ENCODE measurements at places on chromosomes 7 and 10. TPM values are rescaled to one million over a fixed set of nuclear protein-coding genes. Genes with fewer than 3 reads are reported as not detected.

Gene LDB1
- 53.6 TPM for total RNA-seq

Gene MEOX2
- total RNA-seq: 6.9 TPM

Gene OR2A5
- total RNA-seq: not detected

Gene CHRM2
- 83.7 TPM for total RNA-seq

Gene PURB
- total RNA-seq: 19.1 TPM

Gene CNPY1
- not detected for total RNA-seq

Gene AKR1C4
- not detected for total RNA-seq

Gene MMD2
- total RNA-seq: not detected

DNA sequence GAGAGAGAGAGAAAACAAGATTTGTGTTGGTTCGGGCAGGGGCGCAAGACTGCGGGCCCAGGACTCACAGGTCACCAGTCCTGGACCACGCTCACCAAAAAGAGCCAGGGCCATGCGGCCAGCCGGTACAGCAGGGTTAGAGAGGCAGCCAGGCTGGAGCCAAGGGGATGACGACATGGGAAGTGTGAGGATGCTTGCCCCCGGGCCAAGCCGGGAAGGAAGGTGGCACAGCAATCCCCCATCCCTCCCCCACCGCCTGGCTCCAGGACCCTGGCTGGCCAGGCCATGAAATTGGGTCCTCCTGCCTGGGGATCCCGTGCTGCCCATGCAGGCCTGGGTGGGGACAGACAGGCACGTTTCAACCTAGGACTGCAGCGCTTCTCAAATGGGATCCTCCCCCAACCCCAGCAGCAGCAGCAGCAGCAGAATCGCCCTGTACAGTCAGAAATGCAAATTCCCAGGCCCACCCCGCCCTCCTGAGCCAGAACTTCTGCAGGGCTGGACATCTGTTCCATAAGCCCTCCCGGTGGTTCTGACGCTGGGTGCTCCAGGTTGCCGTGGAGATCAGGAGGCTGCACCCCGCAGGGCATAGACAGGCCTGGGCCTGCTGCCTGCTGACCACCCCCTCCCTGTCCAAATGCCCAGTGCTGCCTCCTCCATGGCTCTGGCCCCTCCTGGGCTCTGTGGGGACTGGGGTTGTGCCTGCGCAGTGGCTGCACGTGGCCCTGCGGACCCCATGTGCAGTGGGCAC lies 35.0 kb downstream of the YKT6 start:
- DNase-seq: no peak

DNA sequence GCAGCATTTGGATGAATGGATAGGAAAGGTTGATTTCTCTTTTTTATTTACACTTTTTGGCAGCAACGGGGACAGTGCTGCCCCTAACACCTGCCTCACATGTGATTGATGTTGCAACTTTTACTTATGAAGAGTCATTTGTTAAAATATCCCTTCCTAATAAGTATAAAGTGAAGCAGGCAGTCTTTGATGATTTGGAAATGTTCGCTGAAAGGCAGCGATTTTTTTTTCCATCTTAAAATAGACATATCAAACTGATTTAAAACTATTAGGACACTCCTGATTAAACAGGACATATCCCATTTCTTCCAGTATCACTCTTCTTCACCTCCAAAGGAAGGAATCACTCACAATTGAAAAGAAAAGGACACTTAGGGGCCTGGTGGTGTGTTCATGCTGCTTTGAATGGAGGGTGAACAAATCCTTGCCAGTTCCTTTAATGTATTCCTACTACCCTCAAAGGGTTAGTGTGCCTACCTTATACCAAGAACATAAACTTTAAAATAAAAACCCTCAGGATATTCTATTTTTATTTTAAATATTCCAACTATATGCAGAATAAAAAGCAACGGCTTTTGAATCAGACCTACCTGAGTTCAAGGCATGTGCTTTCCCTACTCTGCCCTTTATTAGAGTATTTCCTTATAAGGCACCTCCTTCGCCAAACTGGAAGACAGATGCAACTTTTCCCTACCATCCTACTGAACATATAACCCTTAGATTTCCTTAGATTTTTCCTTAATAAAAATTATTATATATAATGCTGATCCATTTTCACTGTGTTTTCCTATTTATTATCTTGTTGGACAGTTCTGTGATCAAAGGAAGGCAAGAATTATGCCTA lies 1.1 kb downstream of the ADK start:
- DNase-seq: no peak

GRCh38 chr7:140774371-140774770 lies 77.9 kb downstream of the NDUFB2 start:
- DNase-seq: no peak

DNA sequence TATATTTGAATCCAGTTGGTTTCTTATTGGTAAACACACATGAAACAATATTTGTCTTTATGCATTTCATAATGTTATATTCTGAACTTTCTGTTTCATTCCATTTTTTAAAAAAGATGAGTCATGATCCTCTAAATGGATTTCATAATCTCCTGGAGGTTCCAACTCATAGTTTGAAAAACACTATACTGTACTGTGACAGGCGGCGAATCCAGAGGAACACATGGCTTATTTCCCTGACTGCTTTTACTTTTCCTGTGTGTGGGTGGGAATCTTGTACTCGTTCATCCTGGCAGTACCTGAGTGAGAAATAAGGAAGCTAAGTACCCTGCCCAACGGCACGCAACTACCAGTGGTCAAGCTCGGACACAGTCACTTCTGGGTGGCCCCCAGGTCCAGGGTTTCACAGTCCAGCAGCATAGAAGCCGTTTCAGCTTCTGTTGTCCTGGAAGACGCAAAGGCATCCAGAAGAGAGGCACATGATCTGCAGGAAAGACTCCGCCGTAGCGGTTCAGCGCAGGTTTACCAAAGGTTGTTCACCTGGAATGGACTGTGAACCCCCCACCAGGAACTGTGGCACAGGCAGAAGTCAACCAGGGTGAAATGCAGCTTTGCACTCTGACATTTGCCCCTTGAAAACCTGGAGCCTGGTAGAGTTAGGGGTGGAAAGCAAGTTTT lies 117.7 kb downstream of the CCNY start:
- no peak for DNase-seq

DNA sequence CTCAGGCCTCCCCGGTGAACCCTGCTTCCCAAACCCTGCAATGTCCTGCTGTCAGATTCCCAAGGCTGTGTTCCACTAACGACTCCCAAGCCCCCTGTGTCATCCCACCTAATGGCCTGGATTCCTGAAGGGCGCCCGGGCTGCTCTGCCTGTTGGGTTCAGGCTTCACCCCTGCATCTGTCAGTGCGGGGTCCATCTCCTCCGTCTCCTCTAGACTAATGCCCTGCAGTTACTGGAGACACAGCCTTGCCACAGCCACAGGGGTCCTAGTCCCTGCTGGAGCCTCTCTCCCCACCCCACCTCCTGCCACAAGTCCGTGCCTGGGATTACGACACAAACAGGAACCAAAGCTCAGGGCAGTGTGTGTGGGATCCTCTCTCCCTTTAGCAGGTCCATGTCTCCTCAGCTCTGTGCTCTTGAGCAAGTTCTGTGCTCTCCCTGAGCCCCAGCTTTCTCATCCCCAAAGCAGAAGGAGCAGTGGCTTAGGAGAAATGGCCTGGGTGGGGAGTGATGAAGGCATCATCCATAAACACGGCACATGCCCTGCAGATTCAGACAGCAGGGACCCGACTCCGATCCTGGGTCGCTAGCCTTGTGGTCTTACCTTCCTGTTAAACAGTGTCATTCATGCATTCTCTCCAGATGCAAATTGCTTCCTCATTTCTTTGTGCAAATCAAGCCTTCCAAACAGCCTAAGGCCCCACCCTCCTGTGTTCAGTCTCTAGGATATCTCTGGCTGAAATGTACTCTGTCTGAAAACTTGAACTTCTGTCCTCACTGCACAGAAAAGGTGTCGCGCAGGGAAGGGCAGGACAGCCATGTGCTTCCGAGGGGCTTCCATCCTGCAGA lies 8.2 kb upstream of the RBP3 start:
- peak; percentile 67 for DNase-seq

- DNase-seq: no peak
Observed at GRCh38 chr10:47104151-47104605, 192.9 kb downstream of the PTPN20 start.

DNA sequence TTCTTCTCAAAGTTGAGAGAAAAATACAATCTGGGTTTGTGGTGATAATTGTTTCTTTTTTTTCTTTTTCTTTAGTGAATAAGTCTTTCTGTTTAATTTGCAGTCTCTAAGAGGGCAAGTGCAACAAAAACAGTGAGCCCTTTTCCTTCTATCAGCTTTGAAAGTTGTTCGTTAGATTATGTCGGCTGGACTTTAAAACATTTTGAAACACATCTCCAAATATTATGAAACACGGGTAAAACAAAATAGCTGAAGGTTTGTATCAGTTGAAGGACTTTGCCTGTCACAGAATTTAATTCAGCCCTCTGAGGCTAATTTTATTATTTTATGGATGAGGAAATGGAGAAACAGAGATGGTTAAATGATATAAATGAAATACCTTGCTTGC lies 85.3 kb downstream of the AGMO start:
- DNase-seq: no peak

DNA sequence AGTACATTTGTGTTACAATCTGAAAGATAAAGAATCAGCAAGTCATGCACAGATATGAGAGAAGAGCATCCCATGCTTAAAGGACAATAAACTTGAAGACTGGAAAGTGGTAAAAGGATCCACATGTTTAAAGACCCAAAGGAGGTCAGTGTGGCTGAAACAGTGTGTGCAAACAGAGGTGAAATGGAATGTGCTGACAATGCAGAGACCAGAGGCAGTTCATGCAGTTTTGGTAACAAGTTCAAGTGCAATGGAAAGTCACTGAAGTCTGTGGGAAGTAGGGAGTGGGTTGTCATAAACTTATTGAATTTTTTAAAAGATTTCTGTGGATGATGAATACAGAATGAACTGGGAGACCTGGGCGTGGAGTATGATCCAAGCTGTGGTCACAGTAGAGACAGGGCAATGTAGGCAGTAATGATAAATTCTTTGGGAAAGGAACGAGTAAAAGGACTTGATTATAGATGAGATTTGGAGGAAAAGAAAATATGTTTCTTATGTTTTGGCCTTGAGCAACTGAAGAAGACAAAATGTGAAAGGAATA lies 408.0 kb downstream of the HGF start:
- no peak for DNase-seq

DNA sequence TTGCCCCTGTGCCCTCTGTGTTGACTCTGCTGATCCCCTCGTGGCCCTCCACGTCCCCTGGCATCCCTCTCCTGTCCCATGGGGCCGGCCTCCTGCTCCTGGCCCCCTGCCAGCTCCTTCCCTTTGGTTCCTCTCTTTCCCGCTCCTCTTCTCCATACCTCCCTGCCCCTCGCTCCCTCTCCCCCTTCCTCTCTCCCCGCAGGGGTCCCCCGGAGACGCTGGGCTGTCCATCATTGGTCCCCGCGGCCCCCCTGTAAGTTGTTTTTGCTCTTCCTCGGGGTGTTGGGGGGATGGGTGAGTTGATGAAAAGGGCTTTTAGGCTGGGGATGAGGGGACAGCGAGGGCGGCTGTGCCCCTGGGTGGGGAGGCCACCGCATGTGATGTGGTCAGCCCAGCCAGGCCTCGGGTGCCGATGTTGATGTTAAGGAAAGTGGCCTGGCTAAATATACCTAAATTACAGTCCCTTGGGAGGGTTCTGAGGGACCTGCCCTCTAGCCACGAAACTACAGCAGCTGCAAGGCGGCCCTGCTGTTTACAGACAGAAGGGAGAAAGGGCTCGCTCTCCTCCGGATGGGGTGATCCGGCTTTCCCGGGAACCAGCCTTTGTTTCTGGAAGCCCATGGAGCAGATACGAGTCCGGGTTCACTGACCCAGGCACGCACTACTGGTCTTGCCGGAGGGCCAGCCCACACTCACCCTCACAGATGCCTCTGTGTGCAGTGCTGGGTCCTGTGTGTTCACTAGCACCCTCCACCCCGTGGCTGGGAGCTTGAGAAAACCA lies 78.8 kb downstream of the COL13A1 start:
- DNase-seq: no peak

- DNase-seq: peak; percentile 62
Observed at GRCh38 chr10:131710142-131710861, 190.5 kb upstream of the PPP2R2D start.

DNA sequence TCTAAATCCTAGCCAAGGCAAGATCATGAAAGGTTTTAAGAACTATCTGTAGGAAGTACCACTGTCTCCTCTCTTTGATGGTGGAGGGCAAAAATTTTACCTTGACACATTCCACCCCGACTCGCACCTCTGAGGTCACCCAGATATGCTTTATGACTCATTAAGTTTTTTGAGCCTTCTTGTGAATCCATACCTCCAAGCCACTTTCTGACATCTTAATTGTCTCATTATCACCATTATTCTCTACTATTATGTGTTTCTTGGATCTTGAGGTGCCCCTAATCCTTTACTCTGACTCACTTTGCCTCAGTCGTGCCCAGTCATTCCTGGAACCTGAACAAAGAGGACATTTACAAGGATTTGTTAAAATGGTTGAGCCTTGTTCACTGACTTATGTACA lies 146.6 kb downstream of the RAPGEF5 start:
- DNase-seq: no peak

DNA sequence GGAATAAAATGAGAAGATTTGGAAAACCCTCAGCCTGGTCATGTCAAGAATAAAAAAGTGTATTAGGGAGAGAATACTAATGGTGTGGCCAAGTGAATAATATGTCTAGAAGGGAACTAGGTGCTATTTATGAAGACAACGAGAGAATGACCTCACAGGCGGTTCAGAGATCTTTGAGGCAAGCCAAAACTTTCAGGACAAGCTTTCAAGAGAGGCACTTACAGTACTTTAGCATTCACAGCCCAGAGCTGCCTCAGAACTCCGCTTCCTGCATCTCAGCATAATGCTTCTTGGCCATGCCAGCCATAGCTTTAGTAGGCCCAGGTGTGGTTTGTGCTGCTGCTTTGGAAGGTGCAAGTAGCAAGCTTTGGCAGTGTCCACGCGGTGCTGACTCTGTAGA lies 37.2 kb upstream of the CCDC7 start:
- DNase-seq: no peak

GRCh38 chr7:77933394-77933793 lies 134.8 kb downstream of the PHTF2 start:
- DNase-seq: no peak

DNA sequence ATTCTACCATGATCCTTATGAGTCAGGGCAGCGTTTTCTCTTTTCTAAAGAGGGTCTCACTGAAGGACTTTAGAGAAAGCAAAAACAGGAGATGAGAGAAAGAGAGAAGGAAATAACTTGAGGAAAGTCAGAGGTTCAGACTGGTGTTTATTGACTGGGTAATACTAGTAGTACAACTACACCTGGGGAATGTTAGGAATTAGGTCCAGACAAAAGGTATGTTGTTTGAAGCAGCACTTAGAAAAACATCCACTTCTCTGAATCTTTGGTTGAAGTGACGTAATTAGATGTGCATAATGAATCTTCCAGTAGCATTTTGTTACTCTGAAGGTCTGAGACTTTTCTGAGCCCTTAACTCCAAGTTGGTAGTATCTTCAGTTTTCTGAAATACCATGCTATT lies 380.3 kb upstream of the LRGUK start:
- no peak for DNase-seq

DNA sequence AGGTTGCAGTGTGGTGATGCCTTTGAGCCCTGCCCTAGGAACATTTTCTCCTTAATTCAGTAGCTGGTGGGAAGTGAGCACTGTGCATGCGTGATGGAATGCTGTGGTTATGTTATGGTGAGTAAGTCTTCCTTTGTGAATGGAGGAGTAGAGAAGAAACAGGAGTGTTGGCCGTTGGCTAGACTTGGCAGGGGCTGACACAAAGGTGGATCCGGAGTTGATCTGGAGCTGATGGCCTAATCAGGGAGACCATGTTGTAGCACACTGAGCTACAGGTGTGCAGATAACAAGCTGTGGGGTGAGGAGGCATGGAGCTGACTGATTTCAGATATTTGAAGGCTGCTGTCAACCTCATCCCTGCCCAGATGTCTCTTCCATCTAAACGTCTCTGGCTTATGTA lies 122.3 kb downstream of the CNNM2 start:
- no peak for DNase-seq
